Mesenchymal stem cell (in vitro differentiated cells and primary cell): ENCODE measurements at places on chromosomes 6 and 20.

DNA sequence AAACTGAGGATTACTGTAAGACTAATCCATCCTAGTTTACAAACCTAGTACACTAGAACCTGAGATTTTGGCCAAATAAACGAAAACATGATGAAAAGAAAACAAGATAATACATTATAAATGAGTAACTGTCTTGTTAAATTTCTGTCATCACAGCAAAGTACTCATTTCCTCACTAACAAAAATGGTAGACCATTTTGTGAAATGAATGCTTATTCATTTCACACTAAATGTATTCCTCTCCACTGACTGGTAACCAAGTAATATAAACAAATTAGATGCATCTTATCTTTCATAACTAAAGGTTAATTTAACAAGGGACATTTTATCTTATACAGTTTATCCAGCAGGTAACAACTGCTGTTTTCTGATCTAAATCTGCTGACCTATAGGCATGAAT lies 143.7 kb downstream of the REV3L start:
- no peaks in the 10 kb centered on the region for H3K27me3 ChIP-seq
- H3K27ac ChIP-seq: no peak overlapping the region
- no peak overlapping the region for H3K4me3 ChIP-seq
- no peak for DNase-seq
- H3K4me1 ChIP-seq: no peaks in the 10 kb centered on the region

DNA sequence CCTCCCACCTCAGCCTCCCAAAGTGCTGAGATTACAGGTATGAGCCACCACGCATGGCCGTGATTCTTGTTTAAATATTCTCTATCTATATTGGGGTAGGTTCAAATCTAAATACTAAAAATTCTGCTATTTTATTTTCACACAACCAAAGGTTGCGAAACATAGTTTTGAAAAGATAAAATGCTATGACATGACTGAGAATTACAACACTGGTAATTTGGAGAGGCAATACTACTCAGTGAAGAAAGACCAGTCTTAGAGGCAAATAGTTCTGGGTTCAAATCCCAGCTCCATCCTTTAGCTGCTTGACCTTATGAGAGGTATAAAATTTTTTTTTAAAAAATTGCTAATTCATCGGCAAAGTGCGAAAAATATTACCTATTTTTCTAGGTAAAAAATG lies 137.0 kb upstream of the PREP start:
- H3K4me3 ChIP-seq: no peak overlapping the region
- H3K36me3 ChIP-seq: no peaks in the 10 kb centered on the region
- no peak for DNase-seq
- no peaks in the 10 kb centered on the region for H3K4me1 ChIP-seq
- no peaks in the 10 kb centered on the region for H3K27me3 ChIP-seq

DNA sequence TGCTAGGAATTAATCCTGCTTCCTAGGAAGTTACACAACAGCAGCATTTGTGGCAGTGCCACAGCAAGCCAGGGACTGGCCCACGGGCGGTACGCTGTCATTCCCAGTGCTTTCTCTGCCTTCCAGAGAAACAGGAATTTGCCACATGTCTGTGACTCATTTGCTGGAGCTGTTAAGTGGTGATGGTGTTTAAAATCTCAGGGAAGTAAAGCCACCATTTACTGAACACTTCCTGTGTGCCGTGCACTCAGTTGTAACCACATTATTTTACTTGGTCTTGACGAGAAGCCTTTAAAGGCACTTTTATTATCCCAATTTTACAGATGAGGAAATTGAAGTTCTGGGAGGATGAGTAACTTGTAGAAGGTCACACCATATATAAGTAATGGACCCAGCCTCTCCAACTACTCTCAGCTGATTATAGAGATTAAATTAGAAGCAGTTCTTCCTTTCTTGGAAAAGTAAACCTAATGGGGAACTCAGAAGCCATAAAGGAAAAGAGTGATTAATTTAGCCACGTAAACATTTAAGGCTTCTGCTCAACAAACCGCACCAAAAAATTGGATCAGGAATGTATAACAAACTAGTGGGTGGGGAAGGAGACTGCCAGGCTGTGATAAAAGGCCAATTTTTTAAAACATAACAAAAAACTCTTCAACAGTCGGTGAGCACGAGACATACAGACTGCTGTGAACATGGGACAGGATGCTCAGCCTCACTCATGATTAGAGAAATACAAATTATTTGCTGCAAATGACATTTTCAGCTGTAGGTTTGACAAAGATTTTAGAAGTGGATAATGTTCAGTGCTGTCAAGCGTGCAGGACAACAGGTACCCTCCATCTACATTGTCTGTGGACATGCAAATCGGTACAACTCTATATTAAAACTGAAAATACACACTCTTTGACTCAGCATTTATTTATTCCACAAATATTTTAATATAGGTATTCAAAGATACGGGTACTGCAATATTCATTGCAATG lies 311.2 kb downstream of the NRN1 start:
- no peak overlapping the region for H3K4me3 ChIP-seq
- no peaks in the 10 kb centered on the region for H3K27me3 ChIP-seq
- peak; percentile 94 for DNase-seq
- H3K36me3 ChIP-seq: no peaks in the 10 kb centered on the region

DNA sequence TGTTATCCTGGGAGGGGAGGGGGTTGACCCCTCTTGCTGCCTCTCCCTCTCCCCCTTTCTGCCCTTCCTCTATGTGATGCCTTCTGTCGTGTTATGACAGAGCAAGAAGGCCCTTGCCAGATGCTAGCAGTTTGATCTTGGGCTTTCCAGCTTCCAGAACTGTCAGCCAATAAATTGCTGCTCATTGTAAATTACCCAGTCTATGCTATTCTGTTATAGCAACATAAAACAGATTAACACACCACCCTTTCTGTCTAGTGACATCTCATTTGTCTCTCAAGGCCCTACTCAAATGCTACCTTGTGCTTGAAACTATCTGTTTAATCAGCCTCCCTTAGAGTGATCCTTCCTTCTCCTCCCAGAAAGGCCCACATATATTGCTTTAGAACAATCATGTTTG lies 16.4 kb upstream of the MAP3K4 start:
- H3K36me3 ChIP-seq: no peaks in the 10 kb centered on the region
- H3K27me3 ChIP-seq: no peaks in the 10 kb centered on the region
- H3K4me3 ChIP-seq: no peak overlapping the region
- H3K27ac ChIP-seq: no peak overlapping the region
- no peak for DNase-seq
- peaks cover 9% of the 10 kb centered on the region for H3K4me1 ChIP-seq

DNA sequence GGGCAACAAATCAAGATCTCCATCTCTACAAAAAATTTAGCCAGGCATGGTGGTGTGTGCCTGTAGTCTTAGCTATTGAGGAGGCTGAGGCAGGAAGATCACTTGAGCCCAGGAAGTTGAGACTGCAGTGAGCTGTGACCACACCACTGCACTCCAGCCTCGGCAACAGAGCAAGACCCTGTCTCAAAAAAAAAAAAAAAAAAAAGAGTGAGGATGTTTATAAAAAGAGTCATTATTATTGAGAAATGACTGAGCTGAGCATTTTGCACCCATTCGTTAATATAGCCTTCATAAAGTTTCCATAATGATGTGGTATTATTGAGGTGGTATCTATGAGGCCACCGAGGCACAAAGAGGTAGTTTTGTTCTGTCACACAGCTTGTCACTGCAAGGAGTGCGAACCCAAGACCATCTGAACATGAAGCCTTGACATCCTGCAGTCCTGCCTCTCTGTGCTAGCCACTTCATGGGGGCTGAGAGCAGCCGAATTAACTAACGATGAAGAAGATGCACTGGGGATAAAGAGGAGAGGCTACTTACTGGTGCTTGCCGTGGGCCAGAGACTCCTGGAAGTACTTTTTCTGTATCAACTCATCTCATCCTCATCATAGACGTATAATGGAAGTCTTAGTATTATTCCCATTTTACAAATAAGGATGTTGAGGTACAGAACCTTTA lies 175.5 kb downstream of the BCAS1 start:
- H3K4me3 ChIP-seq: no peak overlapping the region
- H3K36me3 ChIP-seq: no peaks in the 10 kb centered on the region
- no peak for DNase-seq

- H3K36me3 ChIP-seq: peaks cover 22% of the 10 kb centered on the region
- H3K27me3 ChIP-seq: no peaks in the 10 kb centered on the region
- H3K27ac ChIP-seq: peak overlapping the region; percentile 97
- DNase-seq: no peak
- no peak overlapping the region for H3K4me3 ChIP-seq
These were observed 9.2 kb upstream of the RPS21 start for GRCh38 chr20:62377615-62378178.

DNA sequence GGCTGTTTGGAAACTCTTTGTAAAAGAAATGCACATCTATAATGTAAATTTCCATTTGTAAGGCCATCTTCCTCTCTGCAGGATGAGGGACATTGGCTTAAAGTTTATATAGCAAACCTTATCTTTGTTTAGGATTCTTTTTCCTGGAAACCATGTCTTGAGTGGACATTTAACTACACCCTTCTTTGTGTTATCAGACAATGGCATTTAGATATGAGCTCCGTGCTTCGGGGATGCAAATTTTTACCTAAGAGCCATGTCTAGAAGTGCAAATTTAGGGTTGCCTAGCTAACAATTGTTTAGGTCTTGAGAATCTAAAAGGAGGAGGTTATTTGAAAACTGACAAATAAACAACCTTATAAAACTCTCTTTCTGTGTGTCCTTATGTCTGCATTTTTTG lies 623.8 kb downstream of the MMUT start:
- DNase-seq: no peak
- no peaks in the 10 kb centered on the region for H3K27me3 ChIP-seq
- no peak overlapping the region for H3K4me3 ChIP-seq
- no peak overlapping the region for H3K27ac ChIP-seq

DNA sequence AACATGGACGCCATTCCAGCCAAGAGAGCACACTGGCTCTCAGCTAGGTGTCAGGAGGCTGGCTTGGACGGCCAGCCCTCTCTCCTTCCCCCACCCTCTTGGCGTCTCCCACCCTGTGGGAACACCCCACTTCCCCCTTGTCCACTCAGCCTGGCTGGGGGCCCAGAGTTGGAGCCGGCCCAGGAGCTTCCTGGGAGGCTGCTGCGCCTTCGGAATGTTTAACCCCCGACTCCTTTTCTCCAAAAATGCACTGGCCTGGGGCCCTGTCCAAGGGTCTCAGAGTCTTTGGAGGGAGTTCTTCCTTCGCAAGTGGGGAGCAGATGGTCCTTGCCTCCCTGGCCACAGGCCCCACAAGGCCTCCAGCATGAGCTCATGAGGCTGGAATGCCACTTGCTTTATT lies 4.1 kb downstream of the ADAM33 start:
- H3K36me3 ChIP-seq: peaks cover 48% of the 10 kb centered on the region
- no peak overlapping the region for H3K27ac ChIP-seq
- no peak for DNase-seq
- peaks cover 47% of the 10 kb centered on the region for H3K4me1 ChIP-seq
- H3K27me3 ChIP-seq: no peaks in the 10 kb centered on the region
- H3K4me3 ChIP-seq: peak overlapping the region; percentile 18

DNA sequence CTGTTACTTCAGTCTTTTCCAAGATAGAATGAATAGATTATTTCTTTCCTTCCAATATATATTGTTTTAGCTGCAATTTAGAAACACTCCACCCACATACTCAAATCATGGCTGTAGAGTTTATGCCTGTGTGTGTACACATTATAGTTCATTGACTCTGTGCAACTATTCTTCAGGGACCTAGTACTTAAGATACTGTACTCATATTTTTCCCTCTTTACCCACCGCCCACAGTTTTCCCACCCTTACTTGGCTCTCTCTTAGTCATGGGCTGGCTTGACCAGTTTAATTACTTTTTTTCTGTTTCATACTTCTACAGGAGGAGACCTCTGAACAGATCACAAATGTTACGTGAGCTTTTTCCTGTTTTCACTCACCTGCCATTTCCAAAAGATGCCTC lies 30.4 kb downstream of the C6orf89 start:
- peaks cover 13% of the 10 kb centered on the region for H3K4me1 ChIP-seq
- H3K27me3 ChIP-seq: no peaks in the 10 kb centered on the region
- H3K36me3 ChIP-seq: peaks cover 37% of the 10 kb centered on the region
- no peak overlapping the region for H3K4me3 ChIP-seq
- H3K27ac ChIP-seq: no peak overlapping the region

- no peak for DNase-seq
- H3K27ac ChIP-seq: no peak overlapping the region
- H3K36me3 ChIP-seq: no peaks in the 10 kb centered on the region
- no peaks in the 10 kb centered on the region for H3K27me3 ChIP-seq
- no peak overlapping the region for H3K4me3 ChIP-seq
- H3K4me1 ChIP-seq: no peaks in the 10 kb centered on the region
These were observed 71.8 kb downstream of the INSM1 start for GRCh38 chr20:20439602-20440190.

DNA sequence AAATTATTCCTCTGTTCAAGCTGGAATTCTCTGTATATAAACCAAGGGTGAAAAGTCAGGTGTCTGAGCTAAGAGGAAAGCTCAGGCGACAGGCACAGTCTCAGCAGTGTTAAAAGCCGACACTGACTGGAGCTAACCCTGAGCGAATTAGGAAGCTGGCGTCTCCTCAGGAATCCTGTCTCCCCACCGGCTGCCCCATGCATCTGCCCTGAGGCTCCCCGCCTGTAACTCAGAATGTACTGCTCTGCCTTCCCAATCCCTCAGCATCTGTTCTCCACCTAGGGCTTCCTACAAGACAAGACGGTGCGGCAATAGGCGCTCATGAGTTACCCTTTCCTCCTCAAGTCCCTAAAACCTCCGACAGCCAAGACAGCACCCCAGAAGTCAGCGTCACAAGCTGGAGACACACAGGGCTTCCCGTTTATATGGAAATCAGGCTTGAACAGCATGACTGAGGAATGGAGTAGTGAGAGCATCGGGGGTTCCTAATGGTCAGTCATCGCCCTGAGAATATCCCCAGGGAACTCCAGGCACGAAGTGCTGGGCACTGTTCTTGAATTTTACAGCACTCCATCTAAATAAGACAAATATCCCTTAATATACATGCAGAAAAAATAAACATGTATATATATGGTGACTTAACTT lies 33.5 kb downstream of the WDR27 start:
- no peak overlapping the region for H3K4me3 ChIP-seq
- no peak overlapping the region for H3K27ac ChIP-seq

- H3K4me3 ChIP-seq: no peak overlapping the region
- H3K27ac ChIP-seq: peak overlapping the region; percentile 85
- peaks cover 8% of the 10 kb centered on the region for H3K4me1 ChIP-seq
These were observed 181.5 kb upstream of the LAMP5 start for GRCh38 chr20:9332791-9333479.

GRCh38 chr6:43242908-43243663 lies at the start of gene TTBK1:
TTBK1 (plus strand) TSS chr6:43243481; CDS start chr6:43246661, 3,180 bp downstream.
- H3K4me1 ChIP-seq: peaks cover 16% of the 10 kb centered on the region
- no peak within 1 kb of the TSS for H3K27ac ChIP-seq
- H3K27me3 ChIP-seq: peaks cover 77% of the 10 kb centered on the region

GRCh38 chr20:32775336-32775991 lies 13.3 kb downstream of the DNMT3B start:
- H3K36me3 ChIP-seq: peaks cover 2% of the 10 kb centered on the region
- no peak overlapping the region for H3K27ac ChIP-seq
- no peaks in the 10 kb centered on the region for H3K27me3 ChIP-seq
- no peak for DNase-seq
- no peak overlapping the region for H3K4me3 ChIP-seq

DNA sequence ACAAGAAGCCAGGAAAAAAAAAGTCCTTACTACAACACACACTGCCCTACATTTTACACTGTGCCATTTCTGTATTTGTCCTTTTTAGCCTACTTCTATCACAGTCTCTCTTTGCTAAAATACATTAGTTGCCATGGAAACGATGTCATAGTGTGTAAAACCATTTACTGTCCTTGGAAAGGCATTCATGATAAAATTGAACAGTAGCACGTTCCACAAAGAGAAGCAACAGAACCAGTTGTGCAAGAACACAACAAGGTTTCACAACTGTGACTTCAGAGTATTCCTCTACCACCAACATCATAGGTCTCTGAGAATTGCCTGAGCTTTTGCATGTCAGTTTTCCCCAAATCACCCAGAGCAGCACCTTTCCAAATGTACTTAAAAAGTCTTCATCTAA lies 20.5 kb downstream of the FYN start:
- H3K4me3 ChIP-seq: no peak overlapping the region
- H3K27ac ChIP-seq: no peak overlapping the region
- DNase-seq: peak; percentile 83
- H3K27me3 ChIP-seq: no peaks in the 10 kb centered on the region
